Esophagus mucosa (tissue), 1 donor: ENCODE measurements at places on chromosomes 16 and 17. TPM values are rescaled to one million over a fixed set of nuclear protein-coding genes. Genes with fewer than 3 reads are reported as not detected.

The ELMO3 gene
- 26.3 TPM for total RNA-seq

The EME1 gene
- 2.4 TPM for total RNA-seq

The KRTAP4-4 gene
- total RNA-seq, result not detected

The PYDC1 gene
- not detected for total RNA-seq

GRCh38 chr17:20128036-20128667 is 119.0 kb downstream of the SPECC1 start:
- ATAC-seq, result no peak

- ATAC-seq, result no peak
Measured at GRCh38 chr16:82755570-82756282, 129.0 kb downstream of the CDH13 start.

DNA sequence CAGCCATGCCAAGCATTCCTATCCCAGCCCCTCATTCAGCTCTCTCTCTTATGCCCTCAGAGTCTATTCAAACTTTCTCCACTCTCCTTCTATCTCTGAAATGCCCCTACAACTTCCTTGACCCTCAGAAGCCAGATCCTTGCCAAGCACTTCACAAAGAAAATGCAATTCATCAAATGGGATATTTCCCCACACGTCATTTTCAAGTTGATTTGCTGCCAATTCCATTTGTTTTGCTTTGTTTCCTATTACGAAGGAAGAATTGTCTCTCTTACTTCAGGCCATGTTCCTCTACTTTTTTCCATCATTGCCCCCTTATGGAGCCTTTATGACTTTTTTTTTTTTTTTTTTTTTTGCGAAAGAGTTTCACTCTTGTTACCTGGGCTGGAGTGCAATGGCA is 9.2 kb upstream of the ALOX12 start:
- ATAC-seq, result no peak

- ATAC-seq, result no peak
Measured at GRCh38 chr17:7992516-7992915, 9.9 kb upstream of the GUCY2D start.

DNA sequence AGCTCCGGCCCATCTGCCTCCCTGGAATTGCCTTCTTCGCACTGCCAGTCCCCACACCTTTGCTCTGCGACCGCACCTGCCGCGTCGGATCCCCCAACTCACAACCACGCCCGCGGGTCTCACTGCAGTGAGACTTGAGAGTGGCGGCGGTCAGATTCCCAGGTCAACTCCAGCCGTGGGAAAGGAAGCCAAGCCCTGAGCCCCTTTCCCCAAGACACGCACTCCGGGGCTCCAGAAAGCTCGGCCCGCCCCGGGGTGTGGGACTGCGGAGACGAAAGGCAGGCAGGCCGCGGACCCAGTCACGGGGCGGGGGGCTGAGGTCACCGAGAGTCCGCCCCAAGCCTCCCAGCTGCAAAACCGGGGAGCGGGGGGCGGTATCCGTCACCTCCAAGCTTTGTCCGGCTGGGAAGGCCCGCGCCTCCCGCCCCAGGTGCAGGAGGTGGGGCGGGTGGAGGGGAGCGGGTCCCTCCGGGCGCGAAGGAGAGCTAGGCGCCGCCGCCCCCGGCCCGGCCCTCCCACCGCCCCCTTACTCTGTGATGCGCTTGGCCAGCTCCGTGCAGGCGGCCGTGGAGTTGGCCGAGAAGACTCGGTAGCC is 615 bp downstream of the PRPSAP1 start:
- ATAC-seq, result peak; percentile 40

GRCh38 chr16:19382887-19383816 is 34.5 kb upstream of the TMC5 start:
- ATAC-seq, result no peak

- peak; percentile 35 for ATAC-seq
Measured at GRCh38 chr17:19996086-19996485, 13.1 kb upstream of the SPECC1 start.

DNA sequence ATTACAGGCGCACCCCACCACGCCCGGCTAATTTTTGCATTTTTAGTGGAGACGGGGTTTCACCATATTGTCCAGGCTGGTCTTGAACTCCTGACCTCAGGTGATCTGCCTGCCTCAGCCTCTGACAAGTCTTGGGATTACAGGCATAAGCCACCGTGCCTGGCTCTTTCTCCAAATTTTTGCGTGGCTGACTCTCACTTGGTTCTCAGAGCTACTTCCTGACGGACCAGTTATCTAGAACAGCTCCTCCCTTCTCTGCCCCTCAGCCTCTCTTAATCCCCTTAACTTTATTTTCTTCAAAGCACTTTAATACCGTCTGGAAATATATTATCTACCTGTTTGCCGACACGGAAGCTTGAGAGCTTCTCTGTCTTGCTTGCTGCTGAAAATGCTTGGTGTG is 4.2 kb downstream of the YPEL2 start:
- ATAC-seq, result no peak

DNA sequence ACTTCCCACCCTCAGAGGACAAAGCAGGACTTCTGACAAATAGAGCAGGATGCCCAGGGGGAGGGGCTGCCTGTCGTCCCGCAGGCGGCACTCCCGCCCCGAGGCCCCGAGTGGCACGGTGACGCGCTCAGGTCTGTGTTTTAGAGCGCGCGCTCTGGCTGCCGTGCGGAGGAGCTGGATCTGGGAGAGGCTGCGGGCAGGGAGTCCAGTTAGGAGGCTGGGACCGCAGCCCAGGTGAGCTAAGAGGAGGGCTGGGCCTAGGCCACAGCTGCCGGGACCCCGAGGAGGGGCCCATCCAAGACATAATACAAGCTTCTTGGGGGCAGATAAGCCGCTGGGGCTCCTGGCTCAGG is 6.4 kb downstream of the DOC2A start:
- no peak for ATAC-seq

DNA sequence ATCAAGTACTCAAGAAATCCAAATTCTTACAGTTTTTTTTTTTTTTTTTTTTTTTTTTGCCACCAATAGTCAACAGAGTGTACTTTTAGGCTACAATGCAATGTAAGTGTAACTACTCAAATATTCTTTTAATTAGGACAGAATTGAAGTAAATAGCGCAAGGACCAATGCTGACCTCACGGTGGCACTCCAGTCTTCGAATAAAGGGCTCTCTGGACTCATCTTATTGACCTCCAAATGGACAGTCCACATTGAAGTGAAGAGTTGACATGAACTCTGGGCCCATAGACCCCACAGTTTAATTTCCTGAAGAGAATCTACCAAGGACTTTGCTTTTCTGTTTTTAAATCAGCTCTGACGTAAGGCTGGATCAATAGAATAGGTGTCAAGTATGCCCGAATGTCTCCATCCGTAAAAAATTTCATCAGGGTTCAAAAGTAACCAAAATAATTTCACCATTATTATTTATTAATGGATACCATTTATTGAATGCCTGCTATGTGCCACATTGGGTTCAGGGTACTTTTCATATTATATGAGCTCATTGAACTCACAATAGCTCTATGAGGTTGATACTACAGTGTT is 7.3 kb upstream of the DDX52 start:
- ATAC-seq, result no peak

DNA sequence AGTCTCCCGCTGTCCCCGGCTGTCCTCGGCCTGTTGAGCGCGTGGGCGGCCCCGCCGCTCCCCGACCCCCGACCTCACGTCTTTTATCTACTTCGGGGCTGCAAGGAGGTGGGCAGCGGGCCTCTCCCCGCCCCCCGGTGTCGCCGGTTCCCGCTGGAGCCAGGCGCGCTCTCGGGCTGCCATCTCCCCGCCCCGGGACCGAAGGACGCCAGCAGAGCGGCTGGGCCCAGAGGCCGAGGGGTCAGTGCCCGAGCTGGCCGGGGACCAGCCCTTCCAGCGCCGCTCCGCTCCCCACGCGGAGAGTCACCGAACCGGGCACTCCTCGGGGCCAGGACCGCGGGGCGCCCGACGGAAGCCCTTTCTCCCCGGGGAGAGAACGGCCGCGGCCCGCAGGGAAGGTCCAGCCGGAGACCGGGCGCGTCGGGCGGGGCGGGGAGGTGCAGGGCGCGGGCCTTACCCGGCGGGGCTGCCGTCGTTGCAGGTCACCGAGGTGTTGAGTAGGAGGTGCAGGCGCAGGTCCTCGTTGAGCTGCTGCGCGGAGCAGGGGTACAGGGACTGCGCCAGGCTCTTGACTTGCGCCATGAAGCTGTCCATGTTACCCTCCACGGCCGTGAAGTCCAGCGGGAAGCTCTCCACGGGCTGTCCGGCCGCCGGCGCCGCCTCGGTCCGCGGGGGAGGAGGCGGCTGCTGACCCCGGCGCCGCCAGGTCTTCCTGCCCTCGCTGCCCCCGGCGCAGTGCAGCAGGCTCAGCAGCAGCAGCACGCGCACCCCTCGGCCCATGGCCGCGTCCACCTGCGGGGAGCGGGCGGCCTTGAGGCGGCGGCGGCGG is 643 bp downstream of the NOTUM start:
- ATAC-seq, result peak; percentile 22
